NCI-H1436 (cell line): ENCODE measurements at places on chromosomes 1 and 21.

DNA sequence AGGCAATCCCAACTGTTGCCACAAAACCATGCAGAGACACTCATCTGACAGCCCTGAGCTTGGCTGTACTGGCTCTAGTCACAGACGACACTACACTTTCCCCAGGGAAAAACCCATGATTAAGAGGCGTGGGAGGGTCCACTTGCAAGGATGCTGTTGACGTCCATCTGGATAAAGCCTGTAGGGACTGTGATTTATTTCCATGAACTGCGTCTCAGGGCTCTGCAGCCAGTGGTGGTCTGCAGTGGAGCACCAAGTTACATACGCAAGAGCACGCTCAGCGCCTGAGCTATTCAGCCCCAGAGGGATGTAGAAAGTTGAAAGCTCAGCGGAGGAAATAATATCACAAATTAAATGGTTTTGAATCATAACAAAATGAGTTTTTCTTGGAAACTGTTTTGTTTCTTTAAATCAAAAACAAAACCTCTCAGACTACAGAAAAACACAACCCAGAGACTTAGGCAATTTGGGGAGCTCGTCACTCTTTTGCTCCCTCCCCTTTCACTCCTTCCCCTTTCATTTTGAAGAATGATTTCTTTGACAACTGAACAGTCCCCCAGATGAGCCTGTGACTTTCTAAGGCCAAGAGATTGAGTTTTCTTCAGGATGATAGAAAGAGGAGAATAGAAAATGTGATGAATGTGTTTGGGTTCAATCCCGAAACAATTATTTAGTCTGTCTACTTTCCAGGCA lies 71.2 kb downstream of the NGF start:
- DNase-seq, result no peak

- DNase-seq, result no peak
These were observed 4.7 kb upstream of the THEM5 start for GRCh38 chr1:151858030-151858746.

GRCh38 chr1:17028662-17029188 lies 17.0 kb upstream of the ATP13A2 start:
- DNase-seq, result no peak

DNA sequence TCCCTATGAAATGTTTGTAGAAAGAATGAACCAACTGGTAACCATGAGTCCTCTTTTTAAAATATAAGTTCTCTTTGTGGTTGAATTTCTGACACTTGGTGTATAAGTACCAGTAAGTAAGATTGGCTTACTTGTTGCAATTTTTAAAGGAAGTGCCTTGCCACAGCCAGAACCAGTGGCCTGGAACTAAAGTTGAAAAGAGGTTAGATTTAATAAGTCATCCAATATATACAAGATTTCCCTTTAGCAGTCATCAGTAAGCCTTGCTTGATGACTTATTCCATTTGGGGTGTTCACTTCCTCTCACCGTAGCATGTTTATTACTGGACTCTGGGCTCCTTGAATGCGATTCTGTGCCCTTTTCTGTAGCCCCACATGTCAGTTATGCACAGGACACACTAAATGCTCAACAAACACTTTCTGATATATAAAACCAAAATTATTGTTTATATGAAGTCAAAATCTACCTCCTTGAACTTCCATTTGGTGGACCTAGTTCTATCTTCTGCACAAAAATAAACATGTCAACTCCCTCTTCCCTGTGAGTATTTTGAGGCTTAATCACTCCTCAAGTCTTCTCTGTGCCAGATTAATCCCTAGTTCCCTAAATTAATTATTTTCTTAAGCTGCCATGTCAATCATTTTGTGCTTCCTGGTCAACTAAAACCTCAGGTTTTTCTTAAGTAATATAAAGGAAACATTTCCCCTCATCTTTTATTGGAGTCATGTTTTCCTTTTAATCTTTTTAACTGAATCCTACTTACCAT lies 218.1 kb downstream of the ST6GALNAC3 start:
- DNase-seq, result no peak

DNA sequence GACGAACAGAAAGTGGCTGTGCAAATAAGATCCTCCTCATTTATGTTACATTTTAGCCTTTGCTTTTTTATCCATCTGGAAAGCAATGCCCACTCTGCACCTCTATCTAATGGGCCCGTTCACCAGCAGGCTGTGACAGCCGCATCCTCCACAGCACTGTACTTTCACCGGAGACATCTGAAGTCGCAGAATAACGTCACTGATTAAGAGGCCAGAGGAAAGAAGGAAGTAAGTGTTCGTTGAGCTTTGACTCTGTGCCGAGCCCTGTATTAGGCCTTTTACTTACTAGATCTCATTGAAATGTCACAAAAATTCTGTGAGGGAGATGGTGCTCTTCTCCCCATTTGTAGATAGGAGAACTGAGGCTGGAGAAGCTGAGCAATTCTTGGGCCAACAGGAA lies 62.3 kb downstream of the KAZN start:
- no peak for DNase-seq

GRCh38 chr1:155970531-155971167 lies 7.7 kb downstream of the ARHGEF2 start:
- no peak for DNase-seq
